Kidney capillary endothelial cell (primary cell): ENCODE measurements at places on chromosomes 11 and 22.

- no peak for DNase-seq
Observed at GRCh38 chr11:95720195-95720594, 69.4 kb downstream of the FAM76B start.

DNA sequence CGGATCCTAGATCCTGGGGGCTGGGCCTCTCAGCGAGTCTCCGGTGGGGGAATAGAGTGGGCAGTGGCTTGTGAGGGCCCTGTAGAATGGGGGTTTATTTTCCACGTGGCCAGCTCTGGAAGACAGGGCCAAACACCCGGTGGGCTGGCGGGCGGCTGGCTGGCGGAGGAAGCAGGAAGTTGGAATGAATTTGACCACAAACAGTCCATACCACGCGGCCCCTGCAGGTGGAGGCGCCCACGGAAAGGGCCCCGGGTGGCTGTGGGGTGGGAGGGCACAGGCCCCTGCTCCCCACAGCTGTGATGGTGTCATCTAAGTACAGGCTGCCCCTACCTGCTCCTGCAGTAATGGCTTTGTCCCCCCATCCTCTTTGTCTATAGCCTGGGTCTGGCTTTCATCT lies 15.1 kb downstream of the MCAT start:
- no peak for DNase-seq

DNA sequence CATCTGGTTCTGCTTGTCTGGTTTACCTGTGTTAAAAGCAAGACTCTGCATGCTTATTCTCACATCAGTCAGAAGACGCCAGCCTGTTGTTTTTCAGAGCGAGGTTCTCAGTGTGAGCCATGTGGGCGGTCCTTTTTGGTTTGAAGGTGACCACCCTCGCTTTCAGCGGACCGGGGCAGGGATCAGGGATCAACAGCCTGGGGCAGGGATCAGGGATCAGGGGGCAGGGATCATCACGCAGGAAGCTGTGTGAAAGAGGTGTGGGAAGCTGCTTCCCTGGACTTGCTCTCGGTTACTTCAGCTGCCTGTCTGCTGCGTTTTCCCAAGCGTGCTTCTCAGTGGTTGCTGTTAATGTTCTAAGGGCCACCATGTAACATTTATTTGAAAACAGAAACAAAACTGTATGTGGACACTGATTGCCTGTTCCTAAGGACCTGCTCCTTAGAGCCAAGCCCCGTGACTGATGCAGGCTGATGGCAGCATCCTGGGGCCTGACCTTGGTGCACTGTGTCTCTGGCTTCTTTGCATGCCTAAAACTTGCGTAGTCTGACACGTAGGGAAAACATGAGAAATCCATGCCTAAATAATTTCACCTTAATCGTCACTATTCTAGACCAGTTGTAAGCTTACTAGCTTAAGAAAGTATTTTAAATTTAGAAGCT lies 146.9 kb downstream of the ATXN10 start:
- no peak for DNase-seq

DNA sequence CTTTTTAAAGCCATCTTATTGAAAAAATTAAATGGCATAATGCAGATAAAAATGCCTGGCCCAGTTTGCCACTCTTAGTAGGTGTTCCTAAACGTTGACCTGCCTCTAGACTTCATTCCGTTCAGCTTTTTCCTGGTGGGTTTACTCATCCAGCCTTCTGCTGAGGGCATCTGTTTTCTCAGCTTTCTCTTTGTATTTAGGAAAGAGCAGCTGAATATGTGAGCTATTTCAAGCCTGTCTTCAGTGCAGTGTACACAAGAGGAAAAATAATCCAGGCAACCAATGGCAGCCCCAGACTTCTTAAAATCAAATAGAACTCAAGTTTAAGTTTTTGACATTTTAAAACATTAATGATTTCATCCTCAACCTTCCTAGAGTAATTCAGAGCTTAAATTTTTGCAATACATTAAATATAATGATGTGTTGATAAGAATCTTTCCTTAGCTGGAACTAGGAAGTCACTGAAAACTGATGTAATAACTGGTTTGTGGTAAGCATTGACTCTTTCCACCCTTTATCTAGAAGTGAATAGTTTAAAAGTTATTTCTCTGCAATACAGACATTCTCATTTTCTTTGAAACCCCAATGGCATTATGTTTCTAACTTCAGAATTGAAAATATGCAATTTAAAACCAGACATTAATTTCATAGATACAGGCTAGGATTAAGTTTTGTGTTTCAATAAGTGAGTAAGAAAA lies 165.4 kb downstream of the AASDHPPT start:
- no peak for DNase-seq

DNA sequence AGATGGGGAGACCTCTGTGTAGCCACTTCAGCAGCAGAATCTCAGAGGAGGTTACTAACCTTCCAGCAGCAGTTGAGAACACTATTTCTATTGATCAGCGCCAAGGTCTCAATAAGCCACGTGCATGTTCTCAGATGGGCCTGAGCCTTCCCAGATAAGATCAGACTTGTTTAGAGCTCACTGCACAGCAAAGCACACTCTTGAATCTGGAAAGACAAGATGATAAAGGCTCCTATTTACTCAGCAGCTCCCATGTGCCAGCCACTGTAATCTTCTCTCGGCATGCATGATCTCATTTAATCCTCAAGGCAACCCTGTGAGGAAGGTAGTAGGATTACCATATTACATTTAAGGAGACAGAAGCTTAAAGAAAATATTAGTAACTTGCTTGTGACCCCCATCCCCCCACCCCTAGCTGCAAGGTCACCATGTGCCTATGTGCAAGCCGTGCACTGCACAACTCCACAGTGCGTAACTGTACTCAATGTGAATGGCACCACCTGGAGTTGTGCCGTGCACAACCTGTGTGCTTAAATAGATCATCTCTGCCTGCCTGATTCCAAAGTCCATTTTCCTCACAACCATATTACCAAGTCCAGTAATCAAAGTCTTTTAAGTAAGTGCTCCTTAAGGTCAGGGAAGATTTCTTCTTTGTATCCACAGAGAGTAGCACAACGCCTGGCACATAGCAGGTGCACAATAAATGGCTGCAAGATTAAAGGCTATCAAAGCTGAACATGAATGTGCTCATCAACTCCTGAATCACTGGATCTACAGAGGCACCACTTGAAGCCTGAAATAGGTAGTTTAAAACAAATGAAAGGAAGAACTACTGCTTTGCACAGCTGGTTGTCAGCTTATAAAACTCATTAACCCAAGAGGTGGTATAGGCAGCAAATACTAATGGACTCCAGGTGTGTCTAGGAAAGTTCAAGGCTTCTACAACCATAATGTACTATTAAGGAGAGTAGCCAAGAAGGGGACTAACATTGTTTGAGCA lies 293.8 kb downstream of the BUD13 start:
- DNase-seq: no peak

DNA sequence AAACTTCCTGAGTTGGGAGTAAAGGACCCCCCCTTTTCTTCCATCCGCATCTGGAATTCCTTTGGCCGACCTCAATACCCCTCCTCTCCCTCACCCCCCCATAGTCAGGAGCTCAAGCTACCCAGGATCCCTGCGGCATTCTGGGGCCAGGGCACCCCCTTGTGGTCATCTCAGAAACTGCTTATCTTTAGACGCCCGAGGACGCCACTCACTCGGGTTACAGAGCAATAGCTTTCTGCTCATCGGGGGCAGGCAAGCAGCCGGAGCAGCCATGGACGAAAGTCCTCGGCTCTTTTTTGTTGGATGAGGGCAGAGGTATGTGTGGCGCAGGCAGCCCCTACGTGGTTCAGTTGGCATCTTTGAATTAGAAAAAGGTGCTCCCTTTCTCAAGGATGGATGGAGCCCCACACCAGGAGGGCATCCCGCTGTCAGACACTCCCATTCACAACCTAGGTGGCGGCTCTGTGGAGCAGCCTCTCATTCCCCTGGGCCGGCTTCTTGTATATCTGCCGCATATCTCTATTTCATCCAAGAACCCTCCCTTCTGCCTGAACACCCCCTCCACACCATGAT lies 2.3 kb downstream of the C1QTNF5 start:
- DNase-seq: peak; percentile 81

DNA sequence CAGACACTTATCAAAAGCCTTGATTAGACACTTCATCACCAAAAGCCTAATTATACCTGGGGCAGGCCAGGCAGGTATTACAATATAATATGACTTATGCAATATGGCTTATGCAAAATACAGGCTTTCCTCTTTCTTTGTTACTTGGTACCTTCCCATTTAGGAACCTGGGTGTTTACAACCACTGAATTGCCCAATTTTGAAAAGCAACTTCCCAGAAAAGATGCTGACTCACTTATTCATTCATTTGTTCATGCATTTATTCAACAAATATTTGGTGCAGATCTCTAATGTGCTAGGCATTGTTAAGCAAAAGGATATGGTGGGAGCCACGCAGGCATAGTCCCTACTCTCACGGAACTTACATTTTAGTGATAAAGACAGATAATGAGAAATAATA lies 13.6 kb upstream of the JAML start:
- no peak for DNase-seq

DNA sequence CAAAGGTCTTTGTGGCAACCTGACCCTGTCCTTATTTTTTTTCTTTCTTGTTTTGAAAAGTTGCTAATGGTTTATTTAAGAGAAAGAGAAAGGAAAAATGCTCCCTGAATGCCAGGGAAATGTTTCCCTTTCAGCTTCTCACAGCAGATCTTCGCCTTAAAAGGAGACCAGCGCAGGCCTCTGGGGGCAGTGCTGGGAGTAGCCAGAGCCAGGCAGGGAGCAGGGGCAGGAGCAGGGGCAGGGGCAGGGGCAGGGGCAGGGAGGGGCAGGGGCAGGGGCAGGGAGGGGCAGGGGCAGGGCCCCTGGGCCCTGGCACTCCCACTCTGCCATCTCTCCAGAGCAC lies 5.1 kb downstream of the MOB2 start:
- no peak for DNase-seq

- peak; percentile 14 for DNase-seq
Observed at GRCh38 chr22:21972293-21972779, 10.3 kb downstream of the TOP3B start.

- no peak for DNase-seq
Observed at GRCh38 chr11:120869516-120870011, 154.3 kb upstream of the TBCEL start.

DNA sequence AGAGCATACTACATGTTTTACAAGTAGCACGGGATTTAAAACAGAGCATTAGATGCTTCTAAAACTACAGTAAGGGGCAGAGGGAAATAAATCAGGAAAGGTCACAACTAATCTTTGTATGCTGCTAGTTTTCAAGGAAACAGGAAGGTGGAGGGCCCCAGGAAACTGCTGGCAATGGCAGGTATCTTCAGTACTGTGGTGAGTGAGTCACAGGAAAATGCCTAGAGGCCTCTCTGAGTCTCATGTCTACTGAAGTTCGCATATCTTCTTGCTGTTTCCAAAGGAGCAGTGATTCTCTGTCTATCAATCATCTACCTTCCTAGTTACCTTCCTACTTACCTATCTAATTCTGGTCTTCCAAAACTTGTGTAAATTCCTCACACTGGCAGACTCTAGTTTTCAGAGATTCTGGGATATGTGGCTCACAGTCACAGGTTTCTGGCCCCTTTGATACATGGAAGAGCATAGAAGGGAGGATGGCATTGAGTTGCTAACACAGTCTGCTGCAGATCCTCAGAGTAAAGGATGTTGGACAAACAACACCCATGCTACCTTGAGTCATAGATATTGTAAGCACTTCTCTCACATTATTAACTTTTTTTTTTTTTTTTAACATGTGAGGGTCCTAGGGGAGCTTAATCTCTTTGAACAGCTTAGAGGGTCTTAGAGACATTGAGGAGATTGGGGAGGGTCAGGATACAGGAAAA lies 58.8 kb upstream of the SYN3 start:
- DNase-seq: peak; percentile 56

DNA sequence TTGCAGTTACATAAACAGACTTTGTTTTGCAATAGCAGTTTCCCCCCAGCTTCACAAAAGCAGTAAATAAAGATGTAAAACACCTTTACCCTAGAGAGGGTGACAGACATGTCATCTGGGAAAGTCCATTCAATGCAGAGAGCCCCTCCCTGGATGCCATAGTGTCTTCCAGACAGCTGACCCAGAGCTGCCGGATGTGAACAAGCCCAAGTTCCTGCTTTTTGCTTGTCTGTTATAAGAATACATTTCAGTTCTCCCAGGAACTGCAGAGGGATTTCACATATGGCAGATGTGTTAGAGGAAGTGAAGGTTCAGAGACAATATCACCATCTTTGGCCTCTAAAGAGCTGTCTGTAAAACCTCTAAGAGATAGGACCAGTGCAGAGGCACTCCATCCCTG lies 48.9 kb downstream of the RELT start:
- DNase-seq: no peak

DNA sequence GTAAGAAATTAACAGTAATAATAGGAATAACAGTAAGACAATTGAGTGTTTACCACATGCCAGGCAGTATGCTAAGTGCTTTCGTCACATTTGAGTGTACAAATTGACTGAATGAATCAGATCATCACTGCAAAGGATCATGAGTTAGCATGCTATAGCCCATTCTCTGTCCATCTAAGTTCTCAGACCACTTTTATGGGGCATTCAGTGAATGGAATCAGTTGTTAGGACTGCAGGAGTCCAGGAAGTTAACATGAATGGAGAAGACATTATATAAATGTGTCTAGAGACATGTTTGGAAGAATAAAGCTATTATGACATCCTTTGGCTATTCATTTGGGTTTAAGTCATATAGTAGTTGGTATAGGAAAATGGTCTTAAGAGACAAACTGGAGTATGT lies 59.9 kb downstream of the NCAM1 start:
- DNase-seq: no peak

- no peak for DNase-seq
Observed at GRCh38 chr11:62125316-62125715, 1.5 kb downstream of the INCENP start.

DNA sequence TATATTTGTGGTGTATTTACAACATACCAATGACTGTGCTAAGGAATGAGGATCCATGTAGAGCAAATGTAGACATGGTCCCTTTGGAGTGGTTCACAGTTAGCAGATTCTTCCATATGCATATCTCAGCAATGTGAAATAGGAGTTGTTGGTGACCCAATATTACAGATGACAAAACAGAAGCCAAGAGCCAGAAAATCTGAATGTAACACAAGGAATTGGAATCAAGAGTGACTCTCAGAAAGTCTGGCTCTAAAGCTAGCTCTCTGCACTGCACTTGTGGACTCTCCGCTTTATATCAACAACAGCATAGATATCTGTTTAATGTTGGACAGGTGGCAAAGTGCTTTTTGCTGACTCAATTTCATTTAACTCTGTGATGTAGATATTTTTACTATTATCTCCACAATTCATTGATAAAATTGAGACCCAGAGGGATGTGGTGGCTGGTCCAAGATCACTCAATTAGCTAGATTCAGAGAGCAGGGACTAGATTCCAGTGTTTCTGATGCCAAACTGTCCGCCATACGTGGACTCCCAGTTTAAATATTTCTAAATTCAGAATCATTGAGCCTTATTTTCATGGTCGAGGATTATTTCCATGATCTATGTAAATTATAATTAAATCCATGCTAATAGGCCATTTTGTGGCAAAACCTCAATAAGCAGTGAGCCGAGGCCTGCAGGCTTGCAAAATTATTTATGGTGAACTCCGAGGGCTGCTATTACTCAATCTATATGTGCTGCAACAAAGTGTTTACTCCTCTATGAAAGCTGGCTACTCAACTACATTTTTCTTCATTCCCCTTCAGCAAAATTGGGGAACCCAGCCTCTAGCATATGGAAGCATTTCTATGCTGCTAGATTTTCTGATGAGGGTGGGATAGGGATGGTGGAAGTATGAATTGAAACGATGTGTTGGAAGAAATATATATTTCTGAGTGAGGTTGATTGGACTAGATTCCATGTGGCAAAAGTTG lies 21.1 kb upstream of the TENM4 start:
- no peak for DNase-seq
